IPS DF 19.7 (cell line): ENCODE measurements at places on chromosomes 4 and X.
A peak's percentile ranks its signal among the peaks of the same experiment; 100 is the strongest.

DNA sequence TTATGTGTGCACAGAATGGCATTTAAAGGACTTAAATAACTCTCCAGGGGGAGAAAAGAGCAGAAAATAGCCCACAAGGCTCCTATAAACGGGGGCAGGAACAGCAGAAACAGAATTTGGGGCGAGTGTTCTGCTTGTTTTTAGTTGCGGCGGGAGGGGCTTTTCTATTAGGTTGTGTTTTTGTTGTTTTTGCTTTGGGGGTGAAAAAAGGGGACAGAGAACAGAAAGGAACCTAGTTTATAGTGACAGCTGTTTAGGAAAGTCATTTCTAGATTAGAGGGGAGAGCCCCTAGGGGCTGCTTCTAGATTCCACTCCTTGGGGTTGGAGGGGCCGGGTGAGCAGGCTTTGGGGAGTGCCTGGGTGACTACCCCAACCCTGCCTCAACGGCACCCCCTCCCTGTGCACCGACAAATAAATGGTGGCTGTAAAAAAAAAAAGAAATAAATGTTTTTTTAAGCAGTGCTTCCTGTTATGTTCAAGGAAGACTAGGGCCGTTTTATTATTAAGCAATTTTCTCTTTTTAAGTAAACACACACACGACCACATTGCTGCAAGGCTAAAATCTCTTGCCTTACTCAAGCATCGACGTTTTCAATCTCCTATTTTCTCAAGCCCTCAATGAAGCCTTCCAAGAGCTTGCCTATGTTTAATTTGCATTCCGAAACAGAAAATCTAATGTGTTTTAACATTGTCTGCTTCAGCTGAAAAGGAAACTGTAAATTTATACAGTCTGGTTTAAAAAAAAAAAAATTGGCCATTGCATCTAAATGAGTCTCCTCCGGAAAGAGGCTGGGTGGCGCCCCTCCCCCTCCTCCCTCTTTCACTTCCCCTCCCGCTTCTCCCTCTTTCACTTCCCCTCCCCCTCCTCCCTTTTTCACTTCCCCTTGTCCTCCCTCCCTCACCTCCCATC is 123.3 kb upstream of the TBL1X start:
- no peak for DNase-seq

GRCh38 chr4:183600189-183600685 is 58.7 kb downstream of the RWDD4 start:
- DNase-seq: peak; percentile 15

- DNase-seq: no peak
These were observed 607.1 kb upstream of the DIPK2B start for GRCh38 chrX:45807572-45808425.

DNA sequence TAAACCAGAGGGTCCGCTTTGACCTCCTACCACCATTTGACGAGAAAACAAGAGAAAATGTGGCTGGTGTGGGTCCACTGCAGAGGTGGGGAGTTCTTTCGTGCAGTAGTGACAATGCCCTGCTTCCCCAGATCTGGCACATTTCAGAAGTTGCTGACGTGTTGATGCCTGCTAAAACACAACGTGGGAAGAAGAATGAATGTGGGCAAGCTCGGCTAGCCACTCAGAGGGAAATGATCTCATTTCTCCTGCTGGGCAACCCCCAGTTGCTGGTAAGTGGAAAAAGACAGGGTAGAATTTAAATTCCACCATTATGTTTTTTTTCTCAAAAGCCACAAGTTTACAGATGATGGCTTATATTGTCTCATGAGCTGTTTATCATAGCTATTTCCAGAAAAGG is 77.9 kb downstream of the LUZP4 start:
- no peak for DNase-seq

GRCh38 chr4:120921456-120922380 is 808 bp downstream of the PRDM5 start:
- DNase-seq: no peak

DNA sequence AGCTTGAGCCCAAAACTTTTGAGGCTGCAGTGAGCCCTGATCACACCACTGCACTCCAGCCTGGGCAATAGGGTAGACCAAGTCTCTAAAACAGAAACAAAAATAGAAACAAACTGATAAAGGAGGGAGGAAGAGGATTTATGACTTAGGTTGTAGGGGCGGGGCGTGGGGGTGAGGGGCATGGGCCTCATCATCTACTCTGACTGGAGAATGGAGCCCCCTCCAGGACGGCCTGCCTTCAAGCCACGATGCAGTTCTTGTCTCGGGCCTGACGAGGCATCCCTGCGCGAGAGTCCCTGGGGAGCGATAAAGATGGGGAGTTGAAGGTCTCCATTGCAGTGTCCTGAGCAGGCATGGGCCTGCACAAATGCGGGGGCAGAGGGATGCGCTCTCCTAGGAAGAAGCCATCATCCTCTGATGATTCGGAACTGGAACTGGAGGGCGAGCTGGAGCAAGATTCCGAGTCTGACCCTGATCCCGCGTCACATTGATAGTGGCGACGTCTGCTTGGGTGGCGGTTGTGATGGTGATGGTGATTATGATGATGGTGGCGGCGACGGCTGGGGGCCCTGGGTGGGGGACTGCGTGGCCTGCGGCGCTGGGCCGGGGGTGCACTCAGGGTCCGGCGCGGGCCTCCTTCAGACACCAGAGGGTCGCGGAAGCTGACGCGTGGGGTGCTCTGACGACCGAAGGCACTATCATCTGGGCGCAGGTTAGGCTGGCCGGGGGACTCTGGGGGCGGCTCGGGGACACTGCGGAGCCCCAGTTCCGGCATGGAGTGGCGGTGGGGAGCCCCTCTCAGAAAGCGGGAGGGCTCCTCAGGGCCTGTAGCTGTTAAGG is 4.0 kb downstream of the PLP2 start:
- no peak for DNase-seq

- DNase-seq: no peak
These were observed 1521.3 kb upstream of the AGA start for GRCh38 chr4:178963446-178964045.

DNA sequence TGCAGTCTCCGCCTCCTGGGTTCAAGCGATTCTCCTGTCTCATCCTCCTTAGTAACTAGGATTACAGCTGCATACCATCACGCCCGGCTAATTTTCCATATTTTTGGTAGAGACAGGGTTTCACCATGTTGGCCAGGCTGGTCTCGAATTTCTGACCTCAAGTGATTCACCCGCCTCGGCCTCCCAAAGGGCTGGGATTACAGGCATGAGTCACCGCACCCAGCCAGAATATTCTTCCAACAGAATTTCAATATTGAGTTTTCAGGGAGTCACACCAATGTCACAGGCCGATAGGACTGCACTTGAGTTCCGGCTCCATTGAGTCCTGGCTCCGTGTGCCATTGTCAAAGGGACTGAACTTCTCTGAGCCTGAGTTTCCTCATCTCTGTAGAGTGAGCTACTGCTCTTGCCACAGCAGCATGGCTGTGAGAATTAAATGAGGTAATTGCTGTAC is 82.9 kb downstream of the CLCN4 start:
- no peak for DNase-seq

DNA sequence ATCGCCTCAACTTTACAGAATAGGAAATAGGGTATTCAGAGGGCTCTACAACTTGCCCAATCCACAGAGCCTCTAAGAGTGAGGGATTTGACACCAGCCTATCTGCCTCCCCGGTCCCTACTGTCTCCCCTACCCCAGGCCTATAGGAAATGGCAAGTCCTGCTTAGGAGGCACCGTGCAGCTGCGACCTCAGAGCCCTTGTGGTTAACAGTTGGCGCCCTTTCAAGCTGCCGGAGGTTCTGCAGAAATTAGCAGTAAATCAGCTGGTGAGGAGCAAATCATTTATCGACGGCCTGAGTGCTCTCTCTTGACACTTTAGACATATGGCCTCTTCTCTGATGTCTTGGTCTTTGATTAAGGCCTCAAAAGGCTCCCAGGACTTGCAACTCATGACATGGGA is 96.9 kb downstream of the CLNK start:
- DNase-seq: no peak

GRCh38 chr4:46878641-46879040 is 30.4 kb downstream of the COX7B2 start:
- DNase-seq: no peak

GRCh38 chr4:127642169-127642568 is 9.4 kb downstream of the INTU start:
- no peak for DNase-seq

DNA sequence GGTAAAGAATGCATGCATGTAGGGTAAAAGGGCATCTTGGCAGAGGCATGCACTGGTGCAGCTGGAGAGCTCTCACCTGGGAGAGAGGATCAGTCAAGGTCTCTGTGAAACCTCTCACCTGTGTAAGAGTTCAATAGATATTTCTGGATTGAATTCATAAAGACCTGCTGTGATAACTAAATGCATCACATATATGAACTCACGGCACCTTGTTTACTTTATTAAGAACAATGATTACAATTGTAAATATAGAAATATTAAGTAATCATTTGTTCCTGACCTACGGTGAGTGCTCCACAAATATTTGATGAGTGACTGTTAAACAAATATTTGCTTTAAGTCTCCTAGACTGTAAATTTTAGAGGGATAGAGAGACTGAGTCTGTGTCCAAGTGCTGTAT is 85.9 kb upstream of the PAQR3 start:
- DNase-seq: no peak

- DNase-seq: no peak
These were observed 58.4 kb downstream of the AMELX start for GRCh38 chrX:11351375-11352295.

GRCh38 chr4:185112104-185112503 is 31.0 kb upstream of the SLC25A4 start:
- no peak for DNase-seq

GRCh38 chr4:158067646-158068045 is 105.2 kb downstream of the GASK1B start:
- DNase-seq: no peak

DNA sequence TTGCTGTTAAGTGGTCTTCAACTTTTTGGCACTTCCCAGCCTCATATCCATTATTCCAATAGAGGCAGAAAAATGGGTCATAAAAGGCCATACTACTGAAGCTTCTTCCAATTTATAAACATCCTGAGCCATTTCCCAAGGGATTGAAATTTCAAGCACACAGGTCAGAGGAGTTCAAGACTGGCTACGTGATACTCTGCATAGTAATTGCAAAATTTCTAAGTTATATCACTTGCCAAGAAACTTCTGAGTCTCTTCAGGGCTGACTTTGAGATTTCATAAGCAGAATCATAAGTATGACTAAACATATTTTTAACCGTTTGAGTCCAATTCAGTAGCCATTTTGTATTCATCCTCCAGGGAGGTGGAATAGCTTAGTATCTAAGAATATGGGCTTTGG is 75.6 kb upstream of the RXFP1 start:
- DNase-seq: no peak

DNA sequence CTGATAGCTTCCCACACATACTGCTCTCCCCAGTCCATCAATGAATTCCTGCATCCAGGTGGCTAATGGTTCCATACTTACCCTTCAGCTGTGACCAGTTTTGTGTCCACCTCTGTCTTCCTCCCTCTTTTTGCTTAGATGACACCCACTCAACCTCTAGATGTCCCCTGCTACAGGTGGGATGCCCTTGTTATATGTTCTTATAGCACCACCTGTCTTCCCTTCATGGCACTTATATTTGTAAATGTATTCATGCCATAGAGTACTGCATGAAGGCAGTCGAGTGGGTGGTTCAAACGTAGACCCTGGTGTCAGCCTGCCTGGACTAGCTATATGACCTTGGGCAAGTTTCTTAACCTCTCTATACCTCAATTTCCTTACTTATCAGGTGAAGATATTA is 6.5 kb upstream of the USP46 start:
- no peak for DNase-seq

DNA sequence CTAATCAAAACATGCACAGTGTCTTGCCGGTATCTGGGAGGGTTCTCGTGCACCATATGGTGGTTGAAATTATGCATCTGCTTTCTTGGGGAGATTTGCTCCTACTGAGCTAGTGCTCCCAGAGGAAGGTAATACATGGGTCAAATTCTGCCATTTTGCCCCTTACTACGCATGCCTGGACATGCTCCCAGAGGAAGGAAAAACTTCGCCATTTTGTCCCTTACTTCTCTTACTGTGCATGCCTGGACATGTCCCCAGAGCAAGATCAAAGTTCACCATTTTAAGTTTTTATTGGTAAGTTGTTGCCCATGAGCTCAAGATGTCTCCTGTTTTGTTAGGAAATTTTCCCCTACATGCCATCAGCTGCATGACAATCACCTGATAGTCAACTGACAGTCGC is 252.1 kb upstream of the KLHL4 start:
- DNase-seq: no peak

- DNase-seq: no peak
These were observed 6.4 kb downstream of the ELK1 start for GRCh38 chrX:47643926-47644325.

GRCh38 chrX:17547658-17548057 is 172.7 kb downstream of the NHS start:
- no peak for DNase-seq

- no peak for DNase-seq
These were observed 165.0 kb upstream of the GEMIN8 start for GRCh38 chrX:14194711-14195110.

DNA sequence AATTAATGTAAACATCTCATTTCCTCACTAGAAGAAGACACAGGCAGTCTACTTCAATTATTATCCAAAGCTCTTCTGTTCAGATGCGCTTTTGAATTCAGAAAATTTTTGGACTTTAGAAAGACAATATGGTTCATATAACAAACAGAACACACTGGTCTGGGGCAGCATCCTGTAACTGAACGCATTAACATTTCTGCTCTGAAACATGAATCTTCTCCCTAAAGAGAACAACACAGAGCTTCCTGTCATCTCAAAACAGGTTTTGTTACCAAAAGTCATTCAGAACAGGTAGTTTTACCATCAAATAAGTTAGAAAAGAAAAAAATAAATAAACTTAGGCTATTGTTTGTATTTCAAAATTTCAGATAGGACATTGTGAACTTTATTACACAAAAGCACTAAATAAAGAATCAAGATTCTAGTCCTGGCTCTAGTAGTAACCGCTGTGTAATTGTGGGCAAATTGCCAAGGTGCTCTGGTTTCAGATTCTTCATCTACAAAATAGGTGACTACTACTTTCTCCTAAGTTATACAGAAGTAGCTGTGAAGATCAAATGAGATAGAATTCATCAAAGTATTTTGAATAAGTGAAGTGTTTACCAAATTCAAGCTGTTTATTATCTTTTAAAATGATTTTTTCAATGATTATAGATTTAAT is 252.3 kb upstream of the RASGEF1B start:
- no peak for DNase-seq

- peak; percentile 48 for DNase-seq
These were observed at the start of gene PLS3 for GRCh38 chrX:115560978-115561604. PLS3 (plus strand) TSS chrX:115561174; CDS start chrX:115610251, 49,077 bp downstream.

DNA sequence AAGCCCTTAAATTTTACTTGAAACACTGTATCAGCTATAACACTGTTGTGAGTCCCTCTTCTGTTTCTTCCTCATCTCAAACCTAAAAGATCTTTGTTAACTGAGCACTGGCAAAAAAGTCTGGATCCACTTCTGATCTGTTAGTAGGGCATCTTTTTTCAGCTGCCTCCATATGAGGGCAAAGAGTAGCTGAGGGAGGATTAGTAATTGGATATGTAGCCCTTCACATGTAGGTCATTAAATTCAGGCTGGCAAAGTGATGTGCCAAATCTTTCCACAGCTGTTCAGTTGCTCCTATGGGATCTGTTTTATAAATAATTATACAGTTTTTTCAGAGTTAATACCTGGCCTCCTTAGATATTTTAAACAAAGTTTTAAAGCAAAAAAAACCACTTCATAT is 1.1 kb upstream of the TRMT10A start:
- DNase-seq: no peak
